ENCODE measurements at places on chromosomes 2 and 18.
A peak's percentile ranks its signal among the peaks of the same experiment; 100 is the strongest.

DNA sequence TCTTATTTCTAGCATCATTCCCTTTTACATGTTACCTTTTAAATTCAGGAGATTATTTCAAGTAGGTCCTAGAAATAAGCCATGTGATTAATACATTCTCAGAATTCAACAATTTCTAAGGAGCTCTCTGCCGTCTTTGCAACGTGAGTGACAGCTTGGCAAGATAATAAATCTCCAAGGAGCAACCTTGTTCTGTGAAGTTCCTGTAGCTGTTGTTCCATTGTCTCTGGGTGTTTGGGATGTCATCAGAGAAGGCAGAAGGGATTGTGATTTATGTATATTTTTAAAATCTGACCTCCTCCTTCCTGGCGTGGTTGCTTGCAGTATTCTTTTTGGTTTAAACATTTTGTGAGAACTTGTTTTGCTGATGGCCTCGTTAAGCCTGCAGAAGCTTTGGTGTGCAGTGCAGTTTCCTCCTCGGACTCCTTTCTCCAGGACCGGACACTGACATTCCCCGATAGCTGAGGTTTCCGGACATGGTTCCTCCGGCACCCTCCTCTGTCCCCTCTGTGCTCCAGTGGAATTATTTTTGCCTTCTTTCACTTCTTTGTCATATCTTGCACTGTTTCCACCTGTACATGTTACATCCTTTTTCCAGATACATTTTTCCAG lies 33.7 kb downstream of the RAMP1 start:
- DNase-seq = no peak

DNA sequence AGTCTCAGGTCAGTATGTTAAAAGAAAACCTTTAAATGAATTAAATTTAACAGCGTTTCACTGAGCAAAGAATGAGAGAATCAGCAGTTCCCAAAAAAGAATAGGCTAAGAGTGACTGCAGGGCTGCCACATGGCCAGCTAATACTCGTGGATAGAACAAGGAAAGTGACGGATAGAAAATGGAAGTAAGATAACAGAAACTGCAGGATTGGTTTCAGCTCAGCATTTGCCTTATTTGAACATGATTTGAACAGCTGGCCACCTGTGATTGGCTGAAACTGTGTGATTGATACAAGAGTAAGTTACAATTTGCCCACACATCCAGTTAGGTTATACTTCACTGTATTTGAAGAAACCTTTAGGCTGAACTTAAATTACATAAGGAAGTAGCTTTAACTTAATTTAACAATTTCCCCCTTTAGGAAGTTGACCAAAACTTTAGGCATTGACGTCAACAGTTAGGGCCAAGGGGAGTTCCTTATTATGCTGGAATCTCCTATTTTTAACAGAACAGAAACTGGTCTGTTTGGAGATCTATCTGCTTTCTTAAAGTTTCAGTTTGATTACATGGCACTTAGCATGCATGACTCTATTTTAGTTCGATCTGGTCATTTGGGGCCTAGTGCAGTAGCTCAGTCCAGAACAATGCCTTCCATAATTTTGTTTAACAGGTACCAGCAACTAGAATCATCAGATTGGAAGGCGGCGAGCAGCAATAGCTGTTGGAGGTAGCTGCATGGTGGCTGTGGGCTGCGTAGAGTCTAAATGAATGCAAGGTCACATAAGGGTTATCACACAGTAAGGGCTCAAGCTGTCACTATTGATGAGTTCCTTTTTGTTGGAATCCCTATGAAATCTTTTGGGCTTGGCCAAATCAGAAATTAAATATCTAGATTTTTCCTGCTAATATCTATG lies 143.4 kb downstream of the TRIM43 start:
- DNase-seq = no peak

- DNase-seq = no peak
Measured at GRCh38 chr18:63736876-63737275, 34.1 kb downstream of the SERPINB11 start.

GRCh38 chr2:217935235-217935879 lies 67.4 kb downstream of the TNS1 start:
- DNase-seq = no peak

GRCh38 chr2:238055841-238056240 lies 5.0 kb upstream of the SCLY start:
- DNase-seq = no peak

GRCh38 chr2:26922405-26923188 lies 47.8 kb upstream of the MAPRE3 start:
- DNase-seq = peak; percentile 20

- DNase-seq = no peak
Measured at GRCh38 chr18:49352321-49352720, 108.1 kb downstream of the DYM start.

All from stimulated activated CD4-positive, alpha-beta T cell treated with anti-CD3 and anti-CD28 coated beads, Interleukin-12 subunit alpha, Interleukin-12 subunit beta, amount 100 ng/mL, for 48 hours (primary cell).